Central memory CD4-positive, alpha-beta T cell (primary cell): ENCODE measurements at places on chromosomes 3 and 15.

DNA sequence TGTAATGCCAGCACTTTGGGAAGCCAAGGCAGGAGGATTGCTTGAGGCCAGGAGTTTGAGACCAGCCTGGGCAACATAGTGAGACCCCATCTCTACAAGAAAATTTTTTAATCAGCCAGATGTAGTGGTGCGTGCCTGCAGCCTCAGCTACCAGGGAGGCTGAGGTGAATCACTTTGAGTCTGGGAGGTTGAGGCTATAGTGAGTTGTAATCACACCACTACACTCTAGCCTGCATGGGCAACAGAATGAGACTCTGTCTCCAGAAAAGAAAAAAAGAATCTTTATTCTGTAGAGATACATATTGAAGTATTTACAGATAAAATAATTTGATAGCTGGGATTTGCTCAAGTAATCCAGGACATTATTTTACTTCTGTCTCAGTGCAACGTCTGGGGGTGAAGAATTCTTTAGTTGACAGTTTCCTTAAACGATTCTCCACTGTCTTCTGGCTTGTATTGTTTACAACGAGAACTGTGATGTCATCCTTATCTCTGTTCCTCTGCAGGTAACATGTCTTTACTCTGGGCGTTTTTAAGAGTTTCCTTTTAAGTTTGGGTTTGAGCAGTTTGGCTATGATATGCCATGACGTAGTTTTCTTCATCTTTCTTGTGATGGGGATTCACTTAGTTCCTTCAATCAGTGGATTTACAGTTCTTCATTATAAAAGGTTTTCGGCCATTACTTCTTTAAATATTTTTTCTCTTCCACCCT lies 26.3 kb downstream of the KPNA1 start:
- DNase-seq: no peak

DNA sequence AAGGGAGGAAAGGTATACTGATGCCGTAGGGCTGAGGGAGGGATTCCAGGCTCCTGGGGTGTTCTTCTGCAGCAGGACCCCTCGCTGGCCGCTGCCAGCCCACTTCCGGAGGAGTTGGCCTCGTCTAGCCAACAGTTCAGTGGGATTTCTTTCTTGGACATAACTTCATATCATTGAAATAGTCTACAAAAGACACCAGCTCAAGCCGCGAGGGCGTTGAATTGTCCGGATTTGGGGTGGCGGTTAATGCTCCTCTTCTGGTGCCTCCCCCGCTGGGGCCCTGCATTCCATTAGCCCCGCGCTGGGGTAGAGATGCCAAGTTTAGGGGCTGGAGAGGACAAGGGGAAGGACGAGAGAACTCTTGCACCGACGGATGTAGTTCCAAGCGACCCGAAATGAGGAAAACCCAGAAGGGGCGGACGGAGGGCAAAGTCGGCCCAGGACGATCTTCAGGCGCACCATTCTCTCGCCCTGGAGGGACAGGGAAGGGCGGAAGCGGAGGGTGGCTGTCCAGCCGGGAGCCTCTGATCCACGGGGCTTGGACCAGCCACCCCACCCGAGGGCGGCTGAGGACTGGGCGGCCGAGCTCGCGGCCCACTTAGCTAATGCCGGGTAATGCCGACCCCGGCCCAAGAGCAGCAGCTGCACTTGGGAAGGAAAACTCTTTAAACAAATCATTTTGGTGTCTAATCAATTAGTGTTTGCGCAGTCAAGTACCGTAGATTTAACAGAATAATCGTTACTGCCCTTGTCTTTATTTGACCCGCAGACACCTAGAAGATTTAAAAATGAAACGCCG lies 4.7 kb upstream of the ONECUT1 start:
- no peak for DNase-seq

GRCh38 chr3:99699841-99700240 lies 61.4 kb downstream of the COL8A1 start:
- no peak for DNase-seq

DNA sequence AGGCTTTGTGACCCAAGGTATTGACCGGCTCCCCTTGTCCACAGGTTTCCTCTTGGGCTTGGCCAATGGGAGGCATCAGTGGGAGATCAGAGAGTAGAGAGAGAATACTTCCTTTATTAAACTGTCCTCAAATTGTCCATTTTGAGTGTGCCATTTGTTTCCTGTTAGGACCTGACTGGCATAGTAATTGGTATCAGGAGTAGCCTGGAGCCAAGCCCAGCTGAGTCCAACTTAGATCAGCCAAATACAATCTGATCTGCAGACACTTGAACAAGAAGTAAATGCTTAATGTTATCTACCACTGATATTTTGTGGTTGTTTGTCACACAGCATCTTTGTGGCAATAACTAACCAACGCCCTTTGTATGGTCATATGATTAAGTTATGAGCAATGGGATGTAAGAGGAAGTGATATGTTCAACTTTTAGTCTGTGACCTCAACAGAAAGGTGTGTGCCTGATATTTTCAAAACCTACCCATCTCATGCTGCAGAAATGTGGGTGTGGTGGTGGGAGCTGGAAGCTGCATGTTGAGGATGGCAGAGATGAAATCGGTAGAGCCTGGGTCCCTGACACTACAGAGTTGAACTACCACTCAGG lies 13.3 kb downstream of the MYD88 start:
- DNase-seq: peak; percentile 55

GRCh38 chr15:52551762-52552161 lies 17.1 kb downstream of the ARPP19 start:
- no peak for DNase-seq

DNA sequence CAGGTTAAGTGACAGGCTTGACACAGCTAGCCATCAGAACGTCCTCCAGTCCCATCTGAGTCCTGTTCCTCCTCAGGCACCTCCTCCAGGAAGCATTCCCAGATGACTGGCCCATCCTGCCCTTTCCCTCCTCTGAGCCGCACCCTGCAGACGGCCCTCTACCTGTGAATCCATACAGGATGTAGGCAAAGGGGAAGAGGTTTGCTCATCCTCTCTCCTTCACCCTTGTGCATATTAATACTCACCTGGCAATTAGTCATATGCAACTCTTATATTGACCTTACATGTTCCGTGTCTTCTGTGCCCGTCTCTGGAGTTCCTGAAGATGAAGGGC lies 61.9 kb downstream of the SMAD3 start:
- DNase-seq: no peak

DNA sequence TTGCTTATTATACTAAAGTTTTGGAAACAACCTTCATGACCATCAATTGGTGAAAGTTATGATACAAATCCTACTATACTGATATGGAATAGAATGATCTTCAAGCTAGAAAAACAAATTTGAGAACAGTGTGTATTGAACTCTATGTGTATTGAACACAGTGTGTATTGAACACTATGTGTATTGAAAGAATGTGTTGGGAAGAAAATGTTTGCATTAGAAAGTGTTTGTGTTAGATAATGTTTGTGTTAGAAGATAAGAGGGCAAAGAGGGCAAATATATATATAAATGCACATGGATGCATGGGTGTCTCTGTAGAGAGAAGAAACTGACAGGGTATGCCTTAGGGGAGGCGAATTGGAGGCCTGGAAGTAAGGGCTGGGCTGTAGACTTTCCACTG lies 42.4 kb downstream of the PCCB start:
- DNase-seq: no peak

DNA sequence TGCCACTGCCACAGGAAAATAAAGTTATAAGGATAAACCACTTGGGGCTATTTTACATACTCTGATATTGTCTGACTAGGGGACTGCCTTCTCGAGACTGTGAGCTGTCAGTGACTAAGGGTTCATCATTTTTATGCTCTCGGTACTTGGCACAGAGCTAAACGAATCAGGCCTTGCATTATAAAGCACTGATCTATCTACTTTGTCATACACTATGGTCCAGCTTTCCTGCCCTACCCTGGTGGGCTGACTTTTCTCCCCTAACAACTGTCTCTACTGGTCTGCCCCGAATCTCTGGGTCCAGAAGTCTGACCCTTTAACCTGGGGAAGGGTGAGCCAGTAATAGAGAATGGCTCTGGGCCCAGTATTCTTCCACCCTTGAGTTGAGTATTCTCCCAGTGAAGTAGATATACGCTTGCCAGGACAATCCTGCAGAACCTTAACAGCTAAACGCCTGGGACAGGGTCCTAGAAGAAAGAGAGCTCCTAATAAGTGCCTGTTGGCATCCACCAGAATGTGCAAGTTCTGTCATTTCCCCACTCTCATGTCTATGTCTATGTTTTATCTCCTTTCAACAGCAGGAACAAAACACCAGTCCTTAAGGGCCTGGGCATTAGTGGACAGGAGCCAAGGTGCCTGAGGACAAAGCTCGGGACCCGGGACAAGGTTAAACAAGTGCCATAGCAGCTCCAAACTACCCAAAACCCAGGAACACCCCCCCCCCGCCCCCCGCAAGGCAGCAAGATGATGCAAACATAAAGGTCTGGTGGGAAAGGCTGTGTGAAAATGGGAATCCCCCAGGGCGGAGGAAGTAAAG lies 1.2 kb downstream of the LARP6 start:
- no peak for DNase-seq

GRCh38 chr3:16604433-16604832 lies 790 bp downstream of the DAZL start:
- DNase-seq: no peak

DNA sequence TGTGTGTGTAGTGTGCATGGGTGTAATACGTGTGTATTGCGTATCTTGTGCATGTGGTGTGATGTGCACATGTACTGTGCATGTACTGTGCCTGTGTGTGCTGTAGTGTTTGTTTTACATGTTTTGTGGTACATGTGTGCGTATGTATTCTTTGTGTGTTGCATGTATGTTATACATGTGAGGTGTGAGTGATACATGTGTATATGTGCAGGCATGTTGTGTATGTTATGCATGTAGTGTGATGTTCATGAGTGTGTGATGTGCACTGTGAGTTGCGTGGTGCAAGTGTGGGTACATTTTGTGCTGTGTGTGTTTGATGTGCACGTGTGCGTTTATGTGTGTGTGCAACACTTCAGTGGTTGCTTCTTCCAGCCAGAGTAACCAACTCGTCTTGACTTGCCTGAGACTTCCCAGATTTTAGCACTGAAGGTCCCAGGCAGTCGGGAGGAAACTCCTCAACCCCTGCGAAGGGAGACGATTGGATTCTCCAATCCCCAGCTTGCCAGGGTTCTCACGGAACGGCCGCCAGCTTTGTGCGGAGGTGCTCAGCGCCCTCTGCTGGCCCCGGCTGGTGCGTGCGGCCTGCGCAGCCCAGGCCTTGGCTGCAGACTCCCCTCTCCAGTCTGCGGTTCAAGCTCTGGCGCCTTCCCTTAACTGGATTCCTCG lies 3.6 kb downstream of the GALNT15 start:
- DNase-seq: peak; percentile 25

DNA sequence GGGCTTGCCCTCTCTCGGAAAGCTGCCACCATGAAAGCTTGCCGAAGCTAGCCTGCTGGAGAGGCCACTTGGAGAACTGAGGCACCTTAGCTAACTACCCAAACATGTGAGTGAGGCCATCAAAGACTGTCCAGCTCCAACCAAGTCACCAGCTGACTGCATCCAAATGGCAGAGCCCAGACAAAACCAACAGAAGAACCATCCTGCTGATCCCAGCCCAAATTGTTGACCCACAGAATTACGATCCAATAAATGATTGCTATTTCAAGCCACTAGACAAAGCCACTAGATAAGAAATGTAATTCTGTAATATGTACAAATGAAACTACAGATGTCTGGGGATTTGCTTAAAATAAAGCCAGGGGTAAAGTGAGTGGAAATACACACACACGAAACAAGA lies 109.8 kb upstream of the TRPM1 start:
- no peak for DNase-seq

- no peak for DNase-seq
These were observed 72.1 kb downstream of the NOX5 start for GRCh38 chr15:69086427-69087204.

DNA sequence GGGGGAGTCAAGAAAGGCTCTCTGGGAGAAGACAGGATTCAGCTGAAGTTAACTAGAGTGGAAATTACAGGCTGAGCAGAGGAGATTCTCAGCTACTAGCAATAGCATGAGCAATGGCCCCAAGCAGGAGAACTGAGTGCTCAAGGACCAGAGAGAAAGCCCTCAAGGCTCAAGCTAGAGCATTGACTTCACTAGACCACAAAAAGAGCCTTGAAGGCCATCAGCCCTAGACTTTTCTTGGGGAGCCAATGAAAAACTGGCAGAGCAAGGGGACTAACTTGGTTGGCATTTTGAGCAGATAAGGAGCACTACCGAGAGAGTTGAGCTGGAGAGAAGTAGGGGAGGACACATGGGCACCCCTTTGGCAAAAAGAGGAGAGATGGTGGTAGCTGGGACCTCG lies 277.6 kb downstream of the FEZF2 start:
- no peak for DNase-seq

GRCh38 chr3:49967291-49967690 lies 27.3 kb downstream of the RBM6 start:
- no peak for DNase-seq

DNA sequence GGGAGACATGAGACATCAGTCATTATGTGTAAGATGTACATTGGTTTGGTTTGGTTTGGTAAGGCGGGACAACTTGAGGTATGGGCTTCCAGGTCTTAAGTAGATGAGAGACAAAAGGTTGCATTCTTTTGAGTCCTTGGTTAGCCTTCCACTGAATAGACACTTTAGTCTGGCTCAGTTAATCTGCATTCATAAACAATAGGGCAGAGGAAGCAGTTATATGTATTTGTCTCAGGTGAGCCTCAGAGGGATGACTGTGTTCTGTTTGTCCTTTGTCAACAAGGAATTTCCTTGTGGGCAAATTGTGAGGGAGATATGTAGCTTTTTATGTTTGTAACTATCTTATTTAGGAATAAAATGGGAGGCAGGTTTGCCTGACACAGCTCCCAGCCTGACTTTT lies 50.4 kb downstream of the TCF12 start:
- no peak for DNase-seq

DNA sequence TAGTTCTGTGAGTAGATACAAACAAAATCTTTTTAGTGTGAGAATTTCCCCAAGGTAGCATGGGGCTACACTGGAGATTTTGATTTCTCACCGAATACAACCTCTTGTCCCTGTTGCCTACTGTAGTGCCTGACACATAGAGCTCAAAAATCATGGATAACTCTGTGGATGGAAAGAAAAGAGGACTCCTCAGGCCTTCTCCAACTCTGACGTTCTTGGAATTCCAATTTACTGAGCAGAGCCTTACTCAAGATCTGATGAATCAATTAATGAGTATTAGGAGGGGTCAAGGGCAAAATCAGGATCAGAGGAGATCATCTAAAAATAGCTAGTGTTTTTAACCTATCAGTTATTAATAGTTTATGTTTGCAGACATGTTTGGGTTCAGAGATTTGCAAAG lies 46.7 kb upstream of the PYDC2 start:
- no peak for DNase-seq

DNA sequence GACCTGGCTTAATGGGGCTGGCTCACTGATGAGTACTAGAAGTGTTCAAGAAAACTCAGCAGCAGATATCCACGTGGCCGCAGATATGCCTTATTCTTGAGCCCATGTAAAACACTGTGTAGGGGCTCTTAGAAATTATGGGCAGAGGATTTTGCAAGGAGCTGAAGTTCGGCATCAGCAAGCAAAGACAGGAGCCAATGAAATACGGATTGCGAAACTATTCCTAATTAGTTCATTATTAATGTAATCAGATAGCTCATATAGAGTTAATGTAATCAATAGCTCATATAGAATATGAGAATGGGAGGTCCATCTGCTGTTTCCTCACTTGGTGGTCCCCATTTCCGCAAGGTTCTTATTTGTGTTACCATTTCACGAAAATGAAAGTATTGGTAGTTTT lies 9.0 kb upstream of the GSK3B start:
- DNase-seq: no peak
